Heart right ventricle (tissue), 16 donors: ENCODE measurements at places on chromosomes 7 and 10. TPM values are rescaled to one million over a fixed set of nuclear protein-coding genes. Genes with fewer than 3 reads are reported as not detected.

The HIPK2 gene
- 167 TPM for total RNA-seq

The CYP2C19 gene
- not detected for total RNA-seq

- DNase-seq = no peak
Observed at GRCh38 chr10:114261076-114261475, 22.0 kb downstream of the VWA2 start.

- no peak for DNase-seq
Observed at GRCh38 chr7:54917613-54918391, 101.0 kb upstream of the EGFR start.
